Activated T-cell treated with anti-CD3 and anti-CD28 coated beads, Interleukin-2, amount 50 U/mL, for 72 hours (primary cell): ENCODE measurements at places on chromosomes 16 and 17.

DNA sequence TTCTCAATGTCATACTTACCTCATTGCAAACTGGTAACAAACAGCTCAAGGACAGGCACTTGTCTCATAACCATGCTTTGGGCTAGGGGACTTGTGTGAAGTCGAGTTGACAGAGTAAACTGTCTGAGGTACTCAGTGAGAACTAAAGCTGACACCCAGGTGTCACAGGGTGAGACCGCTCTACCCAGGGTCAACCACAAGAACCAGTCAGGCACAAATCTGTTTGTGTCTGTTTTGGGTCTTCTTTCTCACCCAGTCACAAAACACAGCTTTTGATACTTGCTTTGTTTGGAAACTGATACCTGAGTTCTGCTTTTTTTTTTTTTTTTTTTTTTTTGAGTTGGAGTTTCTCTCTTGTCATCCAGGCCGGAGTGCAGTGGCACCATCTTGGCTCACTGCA lies 161.1 kb downstream of the STX8 start:
- no peak overlapping the region for H3K27ac ChIP-seq
- H3K27me3 ChIP-seq: no peaks in the 10 kb centered on the region

- H3K27ac ChIP-seq: no peak overlapping the region
- DNase-seq: no peak
- peaks cover 19% of the 10 kb centered on the region for H3K4me1 ChIP-seq
- H3K4me3 ChIP-seq: no peak overlapping the region
- no peaks in the 10 kb centered on the region for H3K36me3 ChIP-seq
- no peaks in the 10 kb centered on the region for H3K27me3 ChIP-seq
Measured at GRCh38 chr16:28606291-28607115, 3.3 kb downstream of the SULT1A1 start.

DNA sequence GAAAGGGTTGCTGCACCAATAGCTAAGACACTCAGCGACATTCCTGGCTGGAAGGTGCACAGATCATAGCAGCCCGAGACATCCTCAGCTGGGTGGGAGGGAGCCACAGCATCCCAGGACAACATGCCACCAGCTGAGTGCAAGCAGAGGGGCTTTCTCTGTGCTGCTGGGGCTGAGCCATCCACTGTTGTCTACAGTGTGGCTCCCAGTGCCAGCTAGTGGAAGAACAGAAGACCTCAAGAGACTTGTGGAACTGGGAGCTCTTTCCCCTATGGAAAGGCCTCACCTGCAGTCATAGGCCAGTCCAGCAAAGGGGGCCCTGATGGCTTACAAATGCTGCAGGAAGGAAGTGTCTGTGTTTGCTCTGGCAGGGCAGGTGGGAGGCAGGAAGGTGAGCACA lies 131.0 kb downstream of the C16orf78 start:
- DNase-seq: no peak
- H3K4me1 ChIP-seq: peaks cover 10% of the 10 kb centered on the region

DNA sequence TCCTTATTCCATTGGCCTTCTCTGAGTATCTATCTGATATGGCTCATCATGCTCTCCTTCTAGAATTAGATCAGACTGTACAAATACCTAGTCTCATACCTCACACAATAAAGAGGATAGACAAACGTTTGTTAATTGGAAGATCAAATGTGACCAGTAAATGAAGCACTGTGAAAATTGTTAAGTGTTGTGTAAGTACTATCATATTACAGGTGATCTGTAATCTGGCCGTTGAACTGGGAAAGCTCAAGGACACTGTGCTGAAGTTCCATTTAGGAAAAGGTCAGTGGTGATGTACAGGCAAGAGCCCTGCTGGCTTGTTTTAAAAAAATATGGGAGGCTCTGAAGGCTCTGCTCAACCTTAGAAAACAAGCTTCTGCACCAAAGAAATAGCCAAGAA lies 38.5 kb upstream of the CORO6 start:
- peaks cover 20% of the 10 kb centered on the region for H3K36me3 ChIP-seq
- peaks cover 39% of the 10 kb centered on the region for H3K4me1 ChIP-seq
- DNase-seq: no peak
- H3K27ac ChIP-seq: no peak overlapping the region
- no peaks in the 10 kb centered on the region for H3K27me3 ChIP-seq

GRCh38 chr17:69086641-69087040 lies 25.9 kb upstream of the ABCA9 start:
- peaks cover 5% of the 10 kb centered on the region for H3K27me3 ChIP-seq
- no peaks in the 10 kb centered on the region for H3K4me1 ChIP-seq
- no peaks in the 10 kb centered on the region for H3K36me3 ChIP-seq
- no peak for DNase-seq

- no peak overlapping the region for H3K4me3 ChIP-seq
- no peak overlapping the region for H3K27ac ChIP-seq
- DNase-seq: no peak
- H3K27me3 ChIP-seq: no peaks in the 10 kb centered on the region
- no peaks in the 10 kb centered on the region for H3K4me1 ChIP-seq
- no peaks in the 10 kb centered on the region for H3K36me3 ChIP-seq
Measured at GRCh38 chr16:62194828-62195227, 158.6 kb upstream of the CDH8 start.

DNA sequence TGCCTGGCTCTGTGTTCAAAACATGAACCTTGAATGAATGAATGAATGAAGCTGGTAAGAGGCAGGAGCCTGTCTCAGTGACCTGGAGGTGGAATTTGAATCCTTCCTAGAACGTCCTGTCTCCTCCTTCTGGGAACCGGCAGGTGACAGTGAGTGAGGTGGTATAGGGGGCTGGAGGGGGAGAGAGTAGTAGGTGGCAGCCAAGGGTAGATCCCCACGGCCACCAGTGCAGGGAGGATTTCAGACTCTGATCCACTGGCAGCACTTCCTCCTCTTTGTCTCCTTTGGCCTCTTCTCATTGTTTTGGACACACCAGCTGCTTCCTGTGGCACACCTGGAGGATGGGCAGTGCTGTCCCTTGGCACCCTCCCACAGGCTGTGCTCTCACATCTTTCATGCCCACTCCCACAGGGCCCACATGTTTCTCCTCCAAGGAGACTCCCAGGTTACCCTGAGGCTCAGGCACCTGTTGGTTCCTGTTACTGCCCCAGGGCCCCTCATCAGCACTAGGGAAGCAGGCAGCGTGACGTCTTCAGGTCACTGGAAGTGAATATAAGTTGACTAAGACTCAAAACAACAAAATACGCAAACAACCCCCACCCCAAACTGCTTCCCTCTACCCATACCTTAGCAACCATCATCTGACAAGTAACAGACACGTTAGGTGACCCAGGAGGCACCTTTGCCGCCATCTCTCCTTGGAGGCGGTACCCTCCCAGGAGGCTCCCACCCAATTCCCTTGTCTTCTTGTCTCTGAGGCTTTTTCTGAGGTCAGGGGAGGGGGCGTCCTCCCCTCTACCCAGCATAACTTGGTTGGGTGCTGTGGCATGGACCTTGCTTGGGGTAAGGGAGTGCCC lies 84.6 kb downstream of the N4BP1 start:
- no peak overlapping the region for H3K4me3 ChIP-seq
- H3K4me1 ChIP-seq: peaks cover 10% of the 10 kb centered on the region
- DNase-seq: no peak
- no peaks in the 10 kb centered on the region for H3K36me3 ChIP-seq
- H3K27me3 ChIP-seq: no peaks in the 10 kb centered on the region
- H3K27ac ChIP-seq: no peak overlapping the region

DNA sequence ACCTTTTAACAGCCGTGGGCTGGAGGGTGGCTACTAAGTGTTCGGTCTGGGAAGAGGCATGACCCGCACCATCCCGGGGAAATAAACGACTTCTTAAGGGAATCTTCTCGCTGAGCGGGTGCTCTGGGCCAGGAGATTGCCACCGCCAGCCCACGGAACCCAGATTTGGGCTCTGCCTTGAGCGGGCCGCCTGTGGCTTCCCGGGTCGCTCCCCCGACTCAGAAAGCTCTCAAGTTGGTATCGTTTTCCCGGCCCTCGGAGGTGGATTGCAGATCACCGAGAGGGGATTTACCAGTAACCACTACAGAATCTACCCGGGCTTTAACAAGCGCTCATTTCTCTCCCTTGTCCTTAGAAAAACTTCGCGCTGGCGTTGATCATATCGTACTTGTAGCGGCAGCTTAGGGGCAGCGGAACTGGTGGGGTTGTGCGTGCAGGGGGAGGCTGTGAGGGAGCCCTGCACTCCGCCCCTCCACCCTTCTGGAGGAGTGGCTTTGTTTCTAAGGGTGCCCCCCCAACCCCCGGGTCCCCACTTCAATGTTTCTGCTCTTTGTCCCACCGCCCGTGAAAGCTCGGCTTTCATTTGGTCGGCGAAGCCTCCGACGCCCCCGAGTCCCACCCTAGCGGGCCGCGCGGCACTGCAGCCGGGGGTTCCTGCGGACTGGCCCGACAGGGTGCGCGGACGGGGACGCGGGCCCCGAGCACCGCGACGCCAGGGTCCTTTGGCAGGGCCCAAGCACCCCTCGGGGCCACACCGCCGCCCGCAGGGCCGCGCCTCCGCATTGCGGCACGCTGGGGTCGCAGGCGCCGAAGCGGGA lies 3.6 kb upstream of the CBX4 start:
- H3K4me1 ChIP-seq: peaks cover 30% of the 10 kb centered on the region
- no peaks in the 10 kb centered on the region for H3K36me3 ChIP-seq
- peak overlapping the region; percentile 85 for H3K4me3 ChIP-seq
- H3K27ac ChIP-seq: no peak overlapping the region

GRCh38 chr16:65120461-65120830 lies 1.4 kb downstream of the CDH11 start:
- no peak for DNase-seq
- peaks cover 28% of the 10 kb centered on the region for H3K27me3 ChIP-seq
- H3K27ac ChIP-seq: no peak overlapping the region
- no peak overlapping the region for H3K4me3 ChIP-seq

- H3K4me1 ChIP-seq: peaks cover 61% of the 10 kb centered on the region
- H3K27me3 ChIP-seq: no peaks in the 10 kb centered on the region
- peak overlapping the region; percentile 91 for H3K27ac ChIP-seq
- H3K4me3 ChIP-seq: peak overlapping the region; percentile 97
- peaks cover 8% of the 10 kb centered on the region for H3K36me3 ChIP-seq
Measured at GRCh38 chr17:57257895-57258851, 1.9 kb downstream of the MSI2 start.

DNA sequence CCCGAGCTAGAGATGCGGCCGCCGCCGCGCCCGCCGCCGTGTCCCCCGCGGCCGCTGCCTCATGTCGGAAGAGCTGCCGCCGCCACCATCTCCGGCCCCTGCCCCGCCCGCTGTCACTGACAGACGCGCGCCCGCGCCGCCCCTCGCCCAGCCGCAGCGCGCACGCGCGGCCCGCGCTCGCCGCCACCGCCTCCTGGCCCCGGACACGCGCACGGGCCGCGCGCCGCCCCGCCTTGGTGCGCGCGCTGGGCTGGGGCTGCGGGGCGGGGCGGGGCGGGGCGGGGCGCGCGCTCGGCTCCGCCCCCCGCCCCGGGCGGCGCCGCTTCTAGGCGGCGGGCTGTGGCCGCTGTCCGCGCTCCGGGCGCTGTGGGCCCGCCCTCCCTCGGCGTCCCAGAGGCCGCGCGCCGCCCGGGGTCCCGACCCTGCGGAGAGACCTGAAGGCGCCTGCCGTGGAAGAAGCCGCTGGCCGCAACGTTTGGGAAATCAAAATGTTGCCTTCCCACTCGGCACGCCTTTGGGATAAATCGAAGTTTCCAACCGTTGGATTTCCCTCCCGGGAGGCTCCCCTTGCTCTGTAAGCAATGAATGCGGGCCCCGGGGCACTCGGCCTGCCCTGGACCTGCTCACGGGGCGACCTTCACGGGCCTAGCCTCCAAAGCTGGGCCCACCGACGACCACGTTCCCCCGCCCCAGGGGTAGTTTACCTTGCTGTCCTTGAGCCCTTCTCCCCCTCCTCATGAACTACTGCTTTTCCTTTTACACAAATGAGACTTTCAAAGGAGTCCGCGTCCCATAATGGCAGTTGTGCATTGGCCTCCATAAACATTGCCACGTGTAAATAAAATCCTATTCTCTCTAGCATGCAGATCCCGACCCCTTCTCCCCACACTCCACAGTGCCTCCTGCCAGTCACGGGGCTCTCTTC lies at the start of gene ADCY9:
TSS of gene ADCY9 (minus strand) at position 118 of the 925 bp plus-strand sequence. CDS start 1,000 bp downstream, outside the sequence.
- peaks cover 31% of the 10 kb centered on the region for H3K4me1 ChIP-seq
- peak; percentile 86 for DNase-seq
- peaks cover 12% of the 10 kb centered on the region for H3K36me3 ChIP-seq

- no peaks in the 10 kb centered on the region for H3K27me3 ChIP-seq
- peaks cover 31% of the 10 kb centered on the region for H3K4me1 ChIP-seq
- no peaks in the 10 kb centered on the region for H3K36me3 ChIP-seq
Measured at GRCh38 chr17:82981141-82981730, 98.2 kb upstream of the METRNL start.

DNA sequence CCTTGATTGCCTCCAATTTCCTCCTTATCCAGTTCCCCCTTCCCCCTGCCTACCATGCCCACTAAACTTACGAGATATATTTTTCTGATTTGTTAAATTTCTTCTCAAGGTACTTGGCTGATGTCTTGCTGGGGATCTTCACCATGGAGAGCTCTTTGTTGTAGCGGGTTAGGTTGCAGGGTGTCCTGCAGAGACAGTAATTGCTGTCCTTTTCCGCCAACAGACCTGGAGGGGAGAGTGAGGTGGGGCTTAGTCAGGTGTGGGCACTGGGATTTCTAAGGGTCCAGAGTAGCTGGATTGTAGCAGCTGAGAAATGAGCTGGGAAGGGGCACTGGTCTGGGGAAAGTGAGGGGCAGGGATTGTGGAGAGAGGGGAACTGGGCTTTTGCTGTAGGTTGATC lies 32.1 kb downstream of the SPACA3 start:
- H3K4me3 ChIP-seq: no peak overlapping the region
- no peak for DNase-seq
- H3K27me3 ChIP-seq: peaks cover 28% of the 10 kb centered on the region
- H3K4me1 ChIP-seq: no peaks in the 10 kb centered on the region

DNA sequence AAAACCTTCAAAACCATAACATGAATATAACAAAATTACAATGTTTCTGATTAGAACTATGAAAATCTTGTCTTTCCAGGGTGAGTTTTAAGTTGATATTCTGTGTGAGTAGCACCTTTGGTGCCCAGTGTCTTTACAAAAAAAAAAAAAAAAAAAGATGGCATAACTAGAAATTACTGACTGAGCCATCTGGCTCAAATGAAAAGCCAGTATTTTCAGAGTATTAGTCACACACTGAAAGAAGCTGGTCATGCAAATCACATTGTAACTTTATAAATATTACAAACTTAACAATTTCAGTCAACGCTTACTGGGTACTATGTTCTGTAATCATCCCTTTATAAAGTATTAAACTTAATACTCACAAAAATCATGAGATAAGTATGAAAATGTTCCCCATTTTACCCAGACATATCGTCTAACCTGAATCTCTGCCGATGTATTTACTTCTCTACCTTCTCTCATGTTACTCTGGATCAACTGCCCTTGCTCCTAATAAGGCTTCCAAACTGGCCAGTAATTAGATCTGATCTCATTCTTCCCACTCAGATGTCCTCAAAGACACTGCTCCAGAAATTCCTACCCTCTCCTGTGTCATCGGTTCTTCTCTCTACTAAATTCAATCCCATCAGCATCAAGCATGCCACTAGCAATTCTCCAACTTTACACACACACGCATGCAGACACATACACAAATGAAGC lies 25.4 kb downstream of the UBE2G1 start:
- no peak overlapping the region for H3K27ac ChIP-seq
- peaks cover 40% of the 10 kb centered on the region for H3K4me1 ChIP-seq
- no peak overlapping the region for H3K4me3 ChIP-seq
- no peak for DNase-seq
